ENCODE measurements at places on chromosomes 16 and 17. TPM values are rescaled to one million over a fixed set of nuclear protein-coding genes. Genes with fewer than 3 reads are reported as not detected.

GRCh38 chr16:83113317-83113716 lies 486.5 kb downstream of the CDH13 start:
- peak; percentile 27 for DNase-seq

GRCh38 chr17:42566215-42566882 lies 551 bp upstream of the MLX start:
- no peak for DNase-seq

The SULT1A1 gene
- polyA plus RNA-seq: 30.4 TPM

- DNase-seq: no peak
Observed at GRCh38 chr16:81880816-81881215, 101.7 kb downstream of the PLCG2 start.

DNA sequence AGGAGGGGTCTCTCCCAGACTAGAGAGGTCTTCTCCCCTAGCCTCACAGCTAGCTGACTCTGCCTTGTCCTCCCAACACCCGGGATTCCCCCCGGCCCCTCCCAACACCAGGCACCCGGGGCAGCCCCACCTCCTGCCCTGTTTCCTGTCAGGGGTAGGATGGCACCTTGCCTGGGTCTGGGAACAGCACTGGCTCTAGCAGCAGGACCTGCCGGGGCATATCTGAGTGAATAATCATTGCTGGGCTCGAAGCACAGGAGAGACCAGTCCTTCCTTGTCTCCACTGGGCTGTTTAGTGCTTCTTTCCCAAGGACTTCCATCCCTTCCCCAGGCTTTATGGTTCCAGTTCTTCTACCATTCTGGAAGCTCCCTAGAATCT lies 25.7 kb downstream of the MINK1 start:
- no peak for DNase-seq

- no peak for DNase-seq
Observed at GRCh38 chr17:47203984-47204721, 5.0 kb upstream of the MYL4 start.

- no peak for DNase-seq
Observed at GRCh38 chr16:75565640-75566039, 539 bp upstream of the GABARAPL2 start.

The NT5C gene
- polyA plus RNA-seq: 72.7 TPM

GRCh38 chr17:78415821-78416711 lies 37.6 kb downstream of the PGS1 start:
- no peak for DNase-seq

DNA sequence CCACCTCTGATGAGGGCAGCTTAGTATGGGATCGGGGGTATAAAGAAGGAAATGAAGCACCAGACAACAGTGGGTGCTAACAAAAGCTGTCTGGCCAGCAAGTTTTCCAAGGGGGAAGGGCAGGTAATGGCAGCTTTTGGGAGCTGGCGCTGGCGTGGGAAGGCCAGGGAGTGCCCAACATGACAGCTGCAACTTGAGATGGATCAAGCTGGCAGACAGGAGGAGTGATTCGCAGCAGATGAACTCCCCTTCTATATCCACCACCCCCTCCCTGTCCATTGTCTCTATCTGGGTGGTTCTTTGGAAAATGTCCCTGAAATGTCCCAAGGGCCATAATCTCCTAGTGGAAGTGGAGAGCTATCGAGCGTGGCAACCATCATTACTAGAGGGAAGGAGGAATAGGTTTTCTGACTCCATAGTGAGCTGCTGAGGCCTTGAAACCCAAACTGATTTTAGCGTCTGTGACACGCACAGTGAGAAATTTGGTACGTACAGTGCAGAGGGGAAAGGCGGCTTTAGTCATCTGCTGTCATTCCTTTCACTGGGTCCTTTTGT lies 4.8 kb upstream of the INPP5K start:
- DNase-seq: no peak

The MYO15A gene
- 2.2 TPM for polyA plus RNA-seq

DNA sequence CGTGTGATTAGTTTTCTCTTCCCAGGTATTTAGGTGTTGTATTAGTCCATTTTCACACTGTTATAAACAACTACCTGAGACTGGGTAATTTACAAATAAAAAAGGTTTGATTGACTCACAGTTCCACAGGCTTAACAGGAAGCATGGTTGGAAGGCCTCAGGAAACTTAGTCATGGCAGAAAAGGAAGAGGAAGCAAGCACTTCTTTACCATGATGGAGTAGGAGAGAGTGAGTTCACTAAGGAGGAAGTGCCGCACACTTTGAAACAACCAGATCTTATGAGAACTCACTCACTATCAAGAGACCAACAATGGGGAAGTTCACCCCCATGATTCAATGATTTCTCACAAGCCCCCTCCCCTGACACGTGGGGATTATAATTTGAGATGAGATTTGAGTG lies 1343.7 kb upstream of the GOT2 start:
- DNase-seq: no peak

DNA sequence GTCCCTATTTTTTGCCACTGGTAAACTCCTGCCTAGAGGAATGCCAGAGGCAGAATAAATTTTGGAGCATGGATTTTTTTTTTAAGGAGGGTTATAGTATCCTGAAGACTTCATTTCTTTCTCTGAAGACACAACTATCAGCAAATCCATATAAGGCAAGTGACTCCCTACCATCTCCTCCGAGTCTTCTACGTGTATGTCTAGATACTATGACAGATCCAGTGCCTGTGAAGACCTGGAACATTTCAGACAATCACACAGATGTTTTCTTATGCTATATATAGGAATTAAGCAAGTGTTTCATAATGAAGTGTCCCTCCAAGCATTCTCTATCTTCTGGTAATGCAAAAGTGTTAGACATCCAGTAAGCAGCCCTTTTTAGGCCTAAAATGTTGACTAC lies 255.5 kb upstream of the TBX2 start:
- no peak for DNase-seq

DNA sequence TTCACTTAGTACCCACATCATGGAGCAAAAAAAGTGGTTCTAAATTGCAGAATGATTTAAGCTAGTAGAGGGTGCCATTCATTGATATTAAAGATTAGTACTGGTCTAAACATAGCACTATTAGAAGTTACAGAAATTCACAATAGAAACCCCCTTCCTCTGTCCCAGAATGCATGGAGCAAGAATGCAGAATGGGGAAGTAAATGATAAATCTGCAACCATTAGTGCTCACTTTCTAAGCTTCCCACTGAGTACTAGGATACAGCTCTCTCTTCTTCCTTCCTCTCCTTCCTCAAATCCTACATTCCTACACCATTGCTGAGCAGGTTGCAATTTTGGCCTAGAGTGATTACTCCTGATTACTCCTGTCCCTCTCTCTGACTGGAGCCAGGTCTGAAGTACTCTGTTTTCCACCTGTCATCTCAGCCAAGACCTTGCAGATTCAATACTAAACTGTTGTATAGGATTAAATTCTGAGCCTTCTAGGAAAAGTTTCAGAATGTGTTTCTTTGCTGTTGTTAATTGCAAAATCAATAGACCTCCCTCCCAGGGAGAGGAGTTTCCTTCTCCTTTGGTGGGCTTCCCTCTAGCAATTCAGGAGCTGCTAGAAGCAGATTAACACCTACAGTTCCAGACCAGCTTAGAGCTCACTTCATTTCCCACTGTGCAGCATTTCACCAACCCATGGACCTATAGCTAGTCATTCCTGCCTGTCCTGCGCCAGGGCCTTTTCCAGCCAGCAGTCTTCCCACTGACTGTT lies 165.5 kb upstream of the TBX2 start:
- no peak for DNase-seq

GRCh38 chr17:79156463-79157095 lies 82.0 kb downstream of the ENGASE start:
- DNase-seq: no peak

DNA sequence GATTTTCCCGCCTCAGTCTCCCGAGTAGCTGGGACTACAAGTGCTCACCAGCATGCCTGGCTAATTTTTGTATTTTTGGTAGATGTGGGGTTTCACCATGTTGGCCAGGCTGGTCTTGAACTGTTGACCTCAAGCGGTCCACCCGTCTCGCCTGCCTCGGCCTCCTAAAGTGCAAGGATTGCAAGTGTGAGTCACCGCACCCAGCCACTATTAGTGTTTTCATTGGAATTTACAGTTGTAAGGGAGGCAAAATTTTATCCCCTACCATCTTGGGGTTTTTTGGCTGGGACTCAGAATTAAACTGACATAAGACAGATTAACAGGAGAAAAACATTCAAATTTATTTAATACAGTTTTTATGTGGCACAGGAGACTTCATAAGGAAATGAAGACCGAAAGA lies 12.3 kb upstream of the MYCBPAP start:
- DNase-seq: no peak

DNA sequence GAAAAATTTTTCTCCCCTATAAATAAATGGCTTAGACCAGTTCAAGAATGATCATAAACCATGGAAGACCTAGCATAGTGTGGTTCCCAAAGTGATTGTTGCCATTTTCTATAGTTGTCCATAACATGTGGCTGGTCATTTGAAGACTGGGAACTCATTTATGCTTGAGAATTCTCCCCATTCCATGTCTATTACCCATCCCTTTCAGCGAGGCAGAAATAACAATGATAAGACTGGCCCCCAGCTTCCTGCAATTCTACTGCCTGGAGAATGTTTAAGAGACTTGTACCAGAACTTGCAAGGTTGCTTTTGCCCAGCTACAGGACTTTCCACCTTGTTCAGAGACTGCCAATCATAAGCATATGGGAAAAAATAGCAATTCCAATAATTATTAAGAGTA lies 146.5 kb upstream of the CDH11 start:
- no peak for DNase-seq

The TAT gene
- polyA plus RNA-seq: 0.16 TPM

DNA sequence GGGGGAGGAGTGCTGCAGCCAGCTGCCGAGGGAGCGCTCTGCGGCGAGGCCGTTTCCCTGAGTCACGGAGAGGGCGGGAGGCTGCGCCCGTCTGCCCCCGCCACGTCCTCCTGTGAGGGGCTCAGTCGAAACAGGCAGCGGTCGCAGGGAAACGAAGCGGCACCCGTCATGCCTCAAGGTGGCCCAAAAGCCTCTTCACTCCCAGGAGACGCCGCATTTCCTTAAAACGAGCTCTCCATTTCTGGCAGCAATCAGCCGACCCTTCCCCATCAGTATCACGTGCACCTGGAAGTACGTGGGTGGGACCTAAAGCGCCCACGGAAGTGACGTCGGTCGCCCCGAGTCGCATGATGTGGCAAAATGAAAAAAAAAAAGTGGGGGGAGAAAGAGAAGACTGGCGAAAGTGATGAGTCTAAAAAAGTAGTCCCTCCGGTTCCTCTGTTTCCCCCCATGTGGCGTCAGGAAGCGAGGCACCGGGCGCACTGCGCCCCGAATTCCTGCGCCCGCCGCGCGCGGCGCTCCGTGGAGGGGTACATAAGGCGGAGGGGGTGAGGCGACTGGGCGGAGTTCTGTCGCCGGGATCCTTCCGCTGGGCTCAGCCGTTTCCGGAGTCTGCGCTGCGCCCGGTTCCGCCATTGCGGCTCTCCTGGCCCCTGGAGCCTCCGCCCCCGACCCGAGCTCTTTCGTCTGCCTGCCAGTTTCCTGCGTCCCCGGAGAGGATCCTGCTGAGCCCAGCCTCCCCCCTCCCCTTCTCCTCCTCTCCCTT lies at the start of gene CLTC:
Gene CLTC, plus strand, starts transcription at position 598 of the 766 bp plus-strand sequence. CDS start 237 bp downstream, outside the sequence.
- DNase-seq: peak; percentile 98

DNA sequence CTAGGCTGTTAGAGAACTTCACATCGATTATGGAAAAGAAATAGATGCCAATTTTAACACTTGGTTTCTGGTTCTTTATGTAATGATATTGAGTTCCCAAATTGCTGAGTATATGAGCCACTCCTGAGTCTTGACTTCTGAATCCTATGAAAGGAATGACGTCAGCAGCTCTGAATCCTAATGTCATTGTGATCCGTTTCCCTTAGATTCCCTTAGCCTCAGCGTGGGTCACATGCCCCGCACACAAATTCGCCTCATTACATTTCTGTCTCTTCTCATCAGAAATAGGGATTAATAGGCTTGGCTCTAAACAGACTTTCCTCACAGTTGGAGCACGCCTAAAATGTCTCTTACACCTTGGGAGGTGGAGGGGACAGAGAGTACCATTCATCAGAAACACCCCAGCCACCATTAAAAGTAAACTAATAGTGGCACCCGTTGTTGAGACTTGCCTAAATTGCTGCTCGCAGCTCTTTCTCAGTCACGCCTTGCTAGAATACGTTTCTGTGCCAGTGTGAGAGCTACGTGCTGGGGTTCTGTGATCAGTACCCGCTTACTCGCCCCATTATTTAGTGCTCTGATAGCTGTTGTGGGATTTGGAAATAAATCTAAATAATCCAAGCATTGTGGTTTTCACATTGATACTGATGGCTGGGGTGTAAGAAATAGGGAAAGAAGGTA lies 7.1 kb downstream of the MRM3 start:
- DNase-seq: no peak

The TLCD3B gene
- polyA plus RNA-seq: 1.2 TPM

- DNase-seq: no peak
Observed at GRCh38 chr17:76969598-76970172, 101.5 kb downstream of the MGAT5B start.

The CA7 gene
- polyA plus RNA-seq: 0.73 TPM

GRCh38 chr17:47732399-47733046 lies 513 bp upstream of the TBX21 start:
- DNase-seq: no peak

- DNase-seq: no peak
Observed at GRCh38 chr17:9209781-9210370, 188.6 kb downstream of the NTN1 start.

The SEZ6L2 gene
- 10.1 TPM for polyA plus RNA-seq

The TSEN54 gene
- polyA plus RNA-seq: 55.8 TPM

The CCL7 gene
- not detected for polyA plus RNA-seq

- no peak for DNase-seq
Observed at GRCh38 chr17:52047086-52047485, 111.4 kb downstream of the CA10 start.

The SEPTIN12 gene
- polyA plus RNA-seq: not detected

DNA sequence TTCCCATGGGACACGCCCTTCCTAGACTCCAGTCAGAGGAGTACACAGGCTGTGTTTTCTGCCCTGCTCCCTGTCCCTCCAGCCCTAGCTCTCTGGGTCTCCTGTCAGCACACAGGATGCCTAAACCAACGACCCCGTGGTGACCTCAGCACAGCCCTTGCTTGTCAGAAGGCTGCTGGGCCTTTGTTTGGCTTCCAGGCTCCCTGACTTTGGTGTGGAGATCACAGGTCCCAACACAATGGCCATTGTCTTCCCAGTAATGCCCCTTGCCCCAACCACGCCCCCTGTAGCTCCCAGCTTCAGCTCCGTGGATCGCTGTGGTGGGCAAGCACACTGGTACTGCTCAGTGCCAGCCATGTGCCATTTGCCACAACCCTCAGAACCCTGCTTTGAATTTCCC lies 15.0 kb downstream of the HNF1B start:
- DNase-seq: no peak

DNA sequence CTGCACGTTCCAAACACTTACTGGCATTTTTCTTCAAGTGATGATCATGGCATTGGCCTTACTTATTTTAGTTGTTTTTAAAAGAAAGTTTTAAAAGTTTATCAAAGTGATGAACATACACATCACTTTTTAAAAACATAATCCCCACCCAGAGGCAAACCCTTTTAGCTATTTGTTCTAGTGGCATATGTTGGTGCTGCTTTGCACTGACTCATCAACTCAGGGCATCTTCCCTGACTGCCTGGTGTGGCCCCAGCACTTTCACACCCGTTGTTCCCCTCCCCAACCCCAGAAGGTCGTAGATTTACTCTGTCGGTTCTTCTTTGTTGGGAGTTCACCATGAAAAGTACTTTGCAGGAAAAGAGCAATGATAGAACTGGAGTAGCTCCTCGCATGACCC lies 161.3 kb downstream of the RPTOR start:
- DNase-seq: no peak

Measured in renal pelvis (tissue), 12 donors.